ENCODE measurements at places on chromosomes 13 and 19.

DNA sequence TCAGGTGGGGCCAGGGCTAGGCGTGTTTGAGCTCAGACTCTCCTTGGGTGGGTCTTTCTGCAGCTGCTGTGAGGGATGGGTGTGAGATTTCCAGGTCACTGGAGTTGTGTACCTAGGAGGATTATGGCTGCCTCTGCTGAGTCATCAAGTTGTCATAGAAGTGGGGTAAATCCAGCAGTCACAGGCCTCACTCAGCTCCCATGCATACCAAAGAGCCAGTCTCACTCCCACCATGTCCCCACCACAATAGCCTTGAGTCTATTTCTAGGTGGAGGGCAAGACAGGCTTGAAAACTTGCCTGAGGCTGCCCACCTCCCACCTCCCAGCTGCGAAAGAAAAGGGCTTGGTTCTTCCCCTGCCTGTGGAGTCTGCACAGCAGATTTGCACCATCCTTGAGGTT, 194.0 kb upstream of the PCDH17 start:
- DNase-seq, result no peak

DNA sequence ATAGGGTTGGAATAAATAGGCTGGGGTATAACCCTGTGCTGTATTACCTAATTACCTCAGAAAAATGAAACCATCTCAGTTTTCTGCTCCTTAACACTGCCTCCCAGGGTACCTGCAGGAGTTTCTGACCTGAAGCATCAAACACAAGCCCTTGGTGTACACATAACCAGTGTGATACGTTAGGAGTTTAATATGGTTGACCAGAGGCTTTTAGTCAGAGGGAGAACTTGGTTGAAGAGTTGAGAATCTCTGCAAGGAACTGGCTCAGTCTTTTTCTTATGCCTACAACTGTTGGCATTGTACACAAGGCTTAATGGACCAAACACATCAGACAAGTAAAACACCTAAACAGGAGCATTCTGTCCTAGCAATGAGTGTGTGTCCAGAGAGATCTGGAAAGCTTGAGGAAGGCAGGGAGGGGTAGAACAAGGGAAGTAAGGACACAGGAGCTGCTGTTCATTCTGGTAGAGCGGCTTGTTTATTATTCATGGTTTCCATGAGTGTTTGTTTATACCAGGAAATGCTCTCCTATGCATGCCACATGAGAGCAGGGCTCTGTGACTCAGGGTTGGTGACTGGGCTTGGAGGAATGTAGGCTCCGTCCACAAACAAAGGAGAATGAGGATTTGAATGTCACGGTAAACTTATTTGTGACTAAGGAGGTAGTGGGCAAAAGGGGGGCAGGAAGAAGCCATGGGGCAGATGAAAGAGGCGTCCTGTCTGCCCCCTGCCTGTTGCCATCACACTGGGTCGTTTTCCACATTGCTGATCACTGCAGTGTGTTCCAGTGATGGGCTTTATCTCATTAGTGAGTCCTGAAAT, 11.9 kb upstream of the SPATA13 start:
- DNase-seq, result no peak

DNA sequence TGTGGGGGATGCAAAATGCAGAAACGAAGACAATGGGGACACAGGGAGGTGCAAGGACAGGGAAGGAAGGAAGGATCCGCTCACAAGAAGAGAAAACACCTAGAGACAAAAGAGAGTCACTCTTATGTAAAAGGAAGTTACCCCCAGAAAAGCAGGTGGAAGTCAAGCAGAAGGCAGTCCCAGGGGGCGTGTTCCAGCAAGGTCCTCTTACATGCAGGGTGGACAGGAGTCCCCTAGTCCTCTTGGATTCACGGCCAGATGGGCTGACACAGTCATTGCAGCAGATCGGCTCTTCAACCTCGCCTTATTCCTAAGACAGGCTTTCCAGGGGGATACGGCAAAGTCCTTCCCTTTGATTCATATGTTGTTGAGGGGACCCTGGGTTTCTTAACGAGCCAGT, 83.9 kb upstream of the SPATA13 start:
- DNase-seq, result no peak

- no peak for DNase-seq
Observed at GRCh38 chr13:59641261-59641660, 522.5 kb downstream of the DIAPH3 start.

- no peak for DNase-seq
Observed at GRCh38 chr13:34647379-34648150, 294.5 kb upstream of the NBEA start.

DNA sequence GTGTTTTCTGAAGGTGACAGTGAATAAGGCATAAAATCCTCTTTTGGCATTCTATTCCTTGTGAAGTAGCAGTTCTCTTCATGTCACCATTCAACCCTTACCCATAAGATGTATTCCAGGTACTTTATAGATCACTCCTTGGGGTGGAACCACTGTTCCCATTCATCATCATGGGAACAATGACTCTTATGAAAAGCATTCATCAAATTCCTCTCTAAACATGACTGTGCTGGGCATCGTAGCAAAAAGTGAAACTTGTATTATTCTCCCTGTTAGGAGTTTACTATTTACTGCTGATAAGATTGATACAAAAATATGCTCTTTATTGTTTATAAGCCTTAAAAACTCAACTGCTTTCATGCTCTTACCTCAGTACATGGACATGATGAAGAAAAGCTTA, 793.4 kb downstream of the LIG4 start:
- DNase-seq, result no peak

- DNase-seq, result no peak
Observed at GRCh38 chr13:34421858-34422475, 520.1 kb upstream of the NBEA start.

DNA sequence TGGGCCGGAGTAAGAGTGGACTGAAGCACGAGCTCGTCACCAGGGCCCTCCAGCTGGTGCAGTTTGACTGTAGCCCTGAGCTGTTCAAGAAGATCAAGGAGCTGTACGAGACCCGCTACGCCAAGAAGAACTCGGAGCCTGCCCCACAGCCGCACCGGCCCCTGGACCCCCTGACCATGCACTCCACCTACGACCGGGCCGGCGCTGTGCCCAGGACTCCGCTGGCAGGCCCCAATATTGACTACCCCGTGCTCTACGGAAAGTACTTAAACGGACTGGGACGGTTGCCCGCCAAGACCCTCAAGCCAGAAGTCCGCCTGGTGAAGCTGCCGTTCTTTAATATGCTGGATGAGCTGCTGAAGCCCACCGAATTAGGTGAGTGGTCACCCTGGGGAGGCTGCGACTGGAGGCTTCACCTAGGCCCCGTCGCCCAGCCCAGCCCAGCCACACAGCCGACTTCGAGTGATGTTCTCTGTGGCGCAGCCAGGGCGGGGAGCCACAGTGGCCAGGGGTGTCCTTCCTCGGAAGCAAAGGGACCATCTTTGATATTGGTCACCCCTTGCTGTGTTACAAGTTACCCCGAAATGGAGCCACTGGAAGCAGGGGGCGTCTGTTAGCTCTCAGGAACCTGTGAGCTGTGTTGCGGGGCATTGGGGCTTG, 5.6 kb downstream of the PIAS4 start:
- DNase-seq, result no peak

GRCh38 chr13:20714161-20714560, 10.7 kb downstream of the IL17D start:
- DNase-seq, result no peak

DNA sequence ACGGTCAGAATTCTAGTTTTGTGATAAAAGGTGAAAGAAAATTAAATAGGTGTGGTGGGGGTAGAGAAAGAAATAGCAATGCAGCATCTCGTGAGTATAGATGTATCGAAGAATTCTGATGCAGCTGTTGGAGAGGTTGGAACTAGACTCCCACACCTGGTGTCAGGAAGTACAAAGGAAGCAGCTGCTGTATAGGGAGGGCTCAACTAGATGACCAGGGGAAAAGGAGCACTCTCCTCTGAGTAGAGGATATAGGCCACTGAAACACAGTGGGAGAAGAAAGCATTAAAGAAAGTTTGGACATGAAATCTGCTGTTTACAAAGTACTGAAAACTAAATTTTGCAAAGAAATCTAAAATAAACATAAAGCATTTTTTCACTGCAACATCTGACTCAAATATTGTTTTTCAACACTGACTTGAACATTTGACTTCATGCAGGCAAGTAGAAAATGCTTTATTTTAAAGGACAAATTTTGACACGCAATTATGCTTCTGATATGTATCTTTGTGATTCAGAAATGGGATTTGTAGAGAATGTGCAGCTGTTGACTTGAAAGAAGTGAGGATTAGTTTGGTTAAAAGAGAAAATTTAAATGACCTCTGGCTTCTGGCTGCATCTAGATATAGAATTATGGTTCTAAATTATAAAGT, 82.2 kb downstream of the MIPEP start:
- no peak for DNase-seq

DNA sequence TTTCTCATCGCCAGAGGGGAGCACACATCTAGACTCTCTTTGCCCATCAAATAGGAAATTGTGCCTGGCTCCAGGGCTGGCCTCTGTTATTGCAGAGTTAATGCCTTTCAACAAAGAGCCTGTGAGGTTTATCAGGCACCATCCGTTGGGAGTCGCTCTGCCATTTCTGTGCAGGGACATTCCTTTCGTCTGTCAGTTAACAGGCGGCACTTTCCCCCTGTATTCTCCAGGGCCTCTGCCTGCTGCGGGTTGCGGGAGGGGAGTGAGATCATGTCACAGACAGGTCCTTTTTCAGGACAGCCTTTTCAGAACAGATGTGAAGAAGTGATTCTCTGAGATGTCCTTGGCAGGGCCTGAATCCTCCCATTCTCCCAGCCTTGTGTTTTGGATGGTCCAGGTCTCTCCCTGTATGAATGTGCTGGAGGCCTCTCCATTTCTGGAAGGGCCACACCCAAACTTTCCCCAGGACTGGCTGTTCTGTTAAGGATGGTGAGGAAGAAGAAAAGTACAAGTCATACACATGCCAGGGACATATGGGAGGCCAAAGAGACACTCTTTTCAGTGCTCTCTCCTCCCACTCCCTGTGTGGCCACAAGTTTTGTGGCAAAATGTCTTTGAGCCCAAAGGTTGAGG, 14.9 kb downstream of the SERP2 start:
- DNase-seq, result no peak

DNA sequence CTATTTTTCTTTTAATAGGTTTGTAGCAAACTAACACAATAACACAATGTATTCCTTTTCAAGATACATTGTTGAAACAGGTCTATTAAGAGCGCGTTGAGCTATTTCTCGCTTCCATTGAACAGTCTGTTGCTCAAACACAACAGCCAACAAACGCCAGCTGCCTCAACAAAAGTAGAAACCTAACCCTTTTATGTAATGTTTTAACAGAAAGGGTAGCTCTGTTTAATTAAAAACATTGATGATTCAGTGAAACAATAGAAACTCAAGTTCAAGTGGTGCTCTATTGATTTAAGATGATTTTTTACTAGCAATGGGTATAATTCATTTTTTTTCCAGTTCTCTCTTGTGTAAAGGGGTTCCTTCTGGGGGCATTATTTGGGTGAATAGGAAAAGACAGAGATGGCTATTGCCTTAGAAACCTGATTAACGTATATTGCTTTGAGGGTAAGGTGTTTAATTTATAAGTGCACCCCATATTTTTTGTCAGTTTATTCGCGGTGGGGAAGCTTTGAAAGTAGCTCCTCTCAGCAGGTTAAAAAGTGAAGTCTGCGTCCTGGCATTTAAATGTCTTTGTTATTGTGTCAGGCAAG, 14.9 kb downstream of the ZIC2 start:
- DNase-seq, result no peak

- DNase-seq, result no peak
Observed at GRCh38 chr13:80555796-80556678, 215.1 kb upstream of the SPRY2 start.

DNA sequence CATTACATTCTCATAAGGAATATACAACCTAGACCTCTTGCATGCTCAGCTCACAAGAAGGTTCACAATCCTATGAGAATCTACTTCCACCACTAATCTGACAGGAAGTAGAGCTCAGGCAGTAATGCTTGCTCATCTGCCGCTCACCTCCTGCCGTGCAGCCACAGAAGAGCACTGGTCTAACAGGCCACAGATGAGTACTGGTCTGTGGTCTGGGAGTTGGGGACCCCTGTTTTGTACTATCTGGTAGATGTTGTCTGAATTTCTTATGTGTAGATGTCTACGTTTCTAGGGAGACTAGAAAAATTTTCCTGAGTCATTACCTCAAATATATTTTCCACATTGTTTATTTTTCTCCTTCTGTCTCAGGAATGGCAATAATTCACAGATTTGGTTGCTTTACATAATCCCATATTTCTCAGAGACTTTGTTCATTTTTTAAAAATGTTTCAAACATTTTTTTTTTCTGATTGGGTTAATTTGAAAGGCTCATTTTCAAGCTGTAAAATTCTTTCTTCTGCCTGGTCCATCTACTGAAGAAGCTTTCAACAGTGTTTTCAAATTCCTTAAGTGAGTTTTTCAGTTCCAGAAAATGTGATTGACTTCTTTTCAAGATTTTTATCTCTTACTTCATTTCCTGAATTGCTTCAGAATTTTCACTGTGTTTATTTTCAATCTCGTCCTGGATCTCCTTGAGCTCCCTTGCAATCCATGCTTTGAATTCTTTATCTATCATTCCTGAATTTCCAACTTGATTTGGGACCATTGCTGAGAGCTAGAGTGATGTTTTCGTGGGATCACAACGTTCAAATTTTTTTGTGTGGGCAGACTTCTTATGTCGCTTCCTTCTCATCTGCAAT, 1322.2 kb downstream of the PCDH9 start:
- no peak for DNase-seq

- DNase-seq, result no peak
Observed at GRCh38 chr19:15445807-15446376, 3.9 kb downstream of the WIZ start.

DNA sequence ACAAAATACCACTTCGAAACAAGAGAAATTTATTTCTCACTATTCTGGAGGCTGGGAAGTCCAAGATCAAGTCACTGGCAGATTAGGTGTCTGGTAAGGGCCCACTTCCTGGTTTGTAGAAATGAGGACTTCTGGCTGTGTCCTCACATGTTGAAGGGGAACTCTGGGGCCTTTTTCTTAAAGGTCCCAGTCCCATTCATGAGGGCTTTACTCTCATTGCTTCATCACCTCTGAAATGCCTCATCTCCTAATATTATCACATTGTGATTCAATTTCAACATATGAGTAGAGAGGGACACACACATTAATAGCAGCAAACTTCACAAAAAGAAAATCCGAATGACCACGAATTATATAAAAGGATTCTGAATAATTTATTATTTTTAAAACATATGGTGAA, 21.6 kb upstream of the SIGLEC14 start:
- DNase-seq, result no peak

Measured in stimulated activated CD4-positive, alpha-beta T cell treated with anti-CD3 and anti-CD28 coated beads, Interleukin-1b, Interleukin-23, amount 100 ng/mL, for 24 hours (primary cell).